ENCODE measurements at places on chromosomes 13 and 19.

DNA sequence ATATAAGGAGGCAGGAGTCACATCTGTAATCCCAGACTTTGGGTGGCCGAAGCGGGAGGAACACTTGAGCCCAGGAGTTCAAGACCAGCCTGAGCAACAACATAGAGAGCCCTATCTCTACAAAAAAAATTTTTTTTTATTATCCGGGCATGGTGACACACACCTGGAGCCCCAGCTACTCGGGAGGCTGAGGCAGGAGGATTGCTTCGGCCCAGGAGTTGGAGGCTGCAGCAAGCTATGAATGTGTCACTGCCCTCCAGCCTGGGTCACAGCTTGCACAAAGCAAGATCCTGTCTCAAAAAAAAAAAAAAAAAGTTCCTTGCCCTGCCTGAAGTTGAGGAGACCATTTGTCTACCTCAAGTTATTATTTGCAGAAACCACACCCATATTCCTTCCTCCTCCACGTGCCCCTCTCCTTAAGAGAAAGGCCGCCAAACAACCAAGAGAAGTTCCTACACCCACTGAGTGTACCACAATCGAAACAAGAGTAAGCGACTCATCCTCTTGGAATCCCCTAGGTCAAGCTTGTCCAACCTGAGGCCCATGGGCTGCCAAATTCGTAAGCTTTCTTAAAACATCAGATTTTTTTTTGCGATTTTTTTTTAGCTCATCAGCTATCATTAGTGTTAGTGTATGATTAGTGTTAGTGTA is 2.2 kb downstream of the ABCC4 start:
- peak; percentile 58 for DNase-seq

- DNase-seq, result no peak
These were observed 4.2 kb downstream of the ARHGAP45 start for GRCh38 chr19:1070931-1071791.

GRCh38 chr13:21233086-21233485 is 56.6 kb downstream of the MRPL57 start:
- no peak for DNase-seq

- DNase-seq, result peak; percentile 86
These were observed 56.1 kb downstream of the KL start for GRCh38 chr13:33072282-33072681.

DNA sequence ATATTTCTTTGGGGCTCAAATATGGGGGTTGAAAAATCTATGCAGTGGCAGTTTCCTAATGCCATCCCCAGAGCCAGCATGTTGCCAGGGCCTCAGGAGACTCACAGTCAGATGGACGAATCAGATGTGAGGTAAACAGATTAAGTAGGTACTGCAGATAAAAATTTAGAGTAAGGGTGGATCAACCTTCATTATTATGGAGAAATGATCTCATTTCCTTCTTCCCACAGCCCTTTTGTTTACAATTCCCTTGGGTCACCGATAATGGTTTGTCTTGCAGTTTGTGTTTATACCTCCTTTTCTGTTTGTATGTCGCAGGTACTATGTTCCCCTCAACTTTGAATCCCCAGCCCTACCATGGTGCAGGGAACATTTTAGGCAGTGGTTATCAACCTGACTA is 20.0 kb downstream of the DIAPH3 start:
- no peak for DNase-seq

DNA sequence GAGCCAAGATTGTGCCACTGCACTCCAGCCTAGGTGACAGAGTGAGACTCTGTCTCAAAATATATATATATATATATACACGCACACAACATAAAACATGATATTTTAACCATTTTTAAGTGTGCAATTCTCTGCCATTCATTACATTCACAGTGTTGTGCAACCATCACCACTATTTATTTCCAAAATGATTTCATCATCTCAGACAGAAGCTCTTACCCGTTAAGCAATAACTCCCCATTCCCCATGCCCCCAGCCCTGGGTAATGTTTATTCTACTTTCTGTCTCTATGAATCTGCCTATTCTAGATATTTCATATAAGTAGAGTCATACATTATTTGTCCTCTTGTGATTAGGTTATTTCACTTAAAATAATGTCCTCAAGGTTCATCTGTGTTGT is 20.3 kb downstream of the WDR88 start:
- DNase-seq, result peak; percentile 71

DNA sequence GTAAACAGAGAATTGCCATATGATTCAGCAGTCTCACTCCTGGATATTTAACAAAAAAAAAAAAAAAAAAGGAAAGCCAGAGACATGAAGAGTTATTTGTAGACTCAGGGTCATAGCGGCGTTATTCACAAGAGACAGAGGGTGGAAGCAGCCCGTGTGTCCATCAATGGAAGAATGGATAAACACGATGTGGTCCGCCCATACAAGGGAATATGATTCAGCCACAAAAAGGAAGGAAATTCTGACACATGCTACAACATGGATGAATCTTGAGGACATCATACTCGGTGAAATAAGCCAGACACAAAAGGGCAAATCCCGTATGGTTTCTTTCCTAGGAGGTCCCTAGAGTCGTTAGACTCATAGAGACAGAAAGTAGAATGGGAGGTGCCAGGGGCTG is 14.8 kb downstream of the ACSBG2 start:
- no peak for DNase-seq

- peak; percentile 66 for DNase-seq
These were observed 3.0 kb upstream of the SLC6A16 start for GRCh38 chr19:49327878-49328544.

- no peak for DNase-seq
These were observed 63.1 kb downstream of the SPATA13 start for GRCh38 chr13:24223341-24224231.

DNA sequence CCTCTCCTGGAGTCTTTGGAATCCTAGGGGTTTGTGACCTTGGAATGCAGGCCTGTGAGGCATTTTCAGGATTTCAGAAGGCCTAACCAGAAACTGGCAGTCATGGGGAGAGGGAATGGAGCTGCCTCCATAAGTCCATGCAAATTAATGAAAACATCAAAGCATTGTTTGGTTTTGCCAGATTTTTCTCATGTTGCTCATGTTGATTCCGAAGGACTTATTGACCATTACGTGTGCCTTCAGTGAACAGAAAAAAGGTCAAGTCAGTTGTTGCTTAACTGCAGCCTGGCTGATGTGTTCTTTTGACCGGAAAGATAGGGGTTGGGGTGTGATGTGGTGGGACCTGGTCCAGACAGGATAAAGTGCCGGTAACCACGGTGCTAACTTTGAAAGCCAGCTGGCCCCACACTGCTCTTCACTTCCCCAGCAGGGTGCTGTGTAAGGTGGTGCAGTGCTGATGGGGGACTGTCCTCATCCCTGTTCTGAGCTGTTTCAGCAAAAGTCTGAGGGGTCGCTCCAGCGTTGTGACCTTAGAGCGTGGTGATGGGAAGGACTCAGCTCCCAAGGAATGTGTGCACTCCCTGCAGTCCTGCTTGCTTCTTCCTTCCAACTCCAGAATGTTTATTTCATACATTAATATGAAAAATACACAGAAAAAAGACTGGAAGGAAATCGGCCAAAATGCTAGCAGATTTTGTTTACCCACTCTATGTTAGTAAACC is 3.5 kb downstream of the RNF113B start:
- DNase-seq, result no peak

DNA sequence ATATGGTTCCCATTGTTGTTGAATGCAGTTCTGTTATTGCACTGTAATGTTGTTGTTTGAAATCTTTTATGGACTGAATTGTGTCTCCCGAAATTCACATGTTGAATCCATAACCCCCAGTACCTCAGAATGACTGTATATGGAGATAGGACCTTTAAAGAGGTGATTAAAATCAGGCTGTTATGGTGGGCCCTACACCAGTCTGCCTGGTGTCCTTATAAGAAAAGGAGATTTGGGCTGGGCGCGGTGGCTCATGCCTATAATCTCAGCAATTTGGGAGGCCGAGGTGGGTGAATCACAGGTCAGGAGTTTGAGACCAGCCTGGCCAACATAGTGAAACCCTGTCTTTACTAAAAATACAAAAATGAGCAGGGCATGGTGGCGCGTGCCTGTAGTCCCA is 7.4 kb downstream of the CXCL17 start:
- no peak for DNase-seq

GRCh38 chr13:98878486-98879126 is 99.3 kb downstream of the DOCK9 start:
- no peak for DNase-seq

- DNase-seq, result no peak
These were observed 6.0 kb downstream of the KLK6 start for GRCh38 chr19:50963381-50963780.

- no peak for DNase-seq
These were observed 88.6 kb downstream of the DCT start for GRCh38 chr13:94390881-94391280.

DNA sequence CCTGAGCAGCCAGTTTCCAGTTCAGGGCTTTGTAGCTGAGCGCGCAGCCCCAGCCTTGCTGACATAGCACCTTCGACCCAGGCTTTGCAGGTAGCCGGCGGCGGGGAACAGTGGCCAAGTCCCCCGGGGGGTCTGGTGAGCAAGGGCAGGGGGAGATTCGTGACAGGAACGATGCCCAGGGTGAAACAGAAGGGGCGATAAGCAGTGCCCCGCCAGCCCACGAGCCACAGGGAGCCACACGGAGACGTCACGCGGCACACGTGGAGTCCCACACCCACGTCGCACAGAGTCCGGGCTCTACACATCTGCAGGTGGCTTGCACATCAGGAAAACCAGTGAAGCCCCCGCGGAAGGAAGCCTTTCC is 127.2 kb downstream of the SOX1 start:
- no peak for DNase-seq

DNA sequence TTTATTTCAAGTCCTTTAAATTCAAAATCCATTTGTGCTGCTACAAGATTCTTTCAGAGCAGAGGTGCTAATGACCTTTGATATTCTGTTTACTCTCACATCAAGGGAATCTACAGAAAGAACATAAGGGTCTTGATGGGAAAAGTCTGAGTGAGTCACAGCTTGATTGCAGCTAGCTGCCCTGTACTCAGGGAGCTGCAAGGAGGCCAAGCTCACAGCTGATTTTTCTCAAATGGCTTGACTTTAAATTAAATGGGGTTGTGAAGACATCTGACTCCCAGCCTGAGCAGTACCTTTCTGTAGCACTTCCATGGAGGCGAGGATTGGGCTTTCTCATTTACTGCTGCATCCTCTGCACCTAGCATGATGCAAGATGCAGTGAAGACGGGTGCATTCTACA is 62.5 kb downstream of the RAP2A start:
- no peak for DNase-seq

- no peak for DNase-seq
These were observed 49.6 kb upstream of the OLFM4 start for GRCh38 chr13:52978989-52979388.

DNA sequence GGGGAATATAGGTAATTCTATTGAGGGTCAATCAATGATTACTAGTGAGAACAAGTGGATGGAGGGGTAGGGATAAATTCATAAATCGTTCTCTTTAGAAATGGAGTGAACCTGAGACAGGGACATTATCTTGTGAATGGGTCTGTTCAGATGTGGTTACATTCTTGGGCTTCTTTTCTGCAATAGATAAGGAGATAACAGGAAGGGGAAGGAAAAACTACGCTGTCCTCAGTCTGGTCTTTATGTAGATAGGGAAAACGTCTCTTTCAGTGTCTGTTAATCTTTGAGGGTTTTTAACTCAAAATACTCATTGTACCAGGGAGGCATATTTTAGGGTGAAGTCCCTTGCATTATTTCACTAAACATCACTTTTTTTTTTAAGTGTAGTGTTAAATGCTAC is 266.7 kb upstream of the MAB21L1 start:
- no peak for DNase-seq

DNA sequence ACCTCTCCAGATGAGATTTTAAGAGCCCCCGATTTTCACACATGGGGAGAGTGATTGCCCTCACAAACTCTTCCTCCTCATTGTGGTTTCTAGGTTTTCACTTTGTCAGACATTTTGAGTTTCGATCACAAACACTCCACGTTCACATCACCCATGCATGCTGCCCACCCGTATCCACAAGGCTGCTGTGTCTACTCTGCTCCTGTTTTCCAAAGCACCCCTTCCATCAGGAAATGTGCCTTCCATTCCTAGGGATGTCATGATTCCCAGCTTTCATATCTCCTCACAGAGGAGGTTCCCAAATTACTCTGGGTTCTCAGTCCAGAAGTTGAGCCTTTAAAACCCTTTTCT is 45.8 kb upstream of the CEACAM21 start:
- DNase-seq, result no peak

- DNase-seq, result no peak
These were observed 23.4 kb downstream of the TMEM255B start for GRCh38 chr13:113782472-113782871.

DNA sequence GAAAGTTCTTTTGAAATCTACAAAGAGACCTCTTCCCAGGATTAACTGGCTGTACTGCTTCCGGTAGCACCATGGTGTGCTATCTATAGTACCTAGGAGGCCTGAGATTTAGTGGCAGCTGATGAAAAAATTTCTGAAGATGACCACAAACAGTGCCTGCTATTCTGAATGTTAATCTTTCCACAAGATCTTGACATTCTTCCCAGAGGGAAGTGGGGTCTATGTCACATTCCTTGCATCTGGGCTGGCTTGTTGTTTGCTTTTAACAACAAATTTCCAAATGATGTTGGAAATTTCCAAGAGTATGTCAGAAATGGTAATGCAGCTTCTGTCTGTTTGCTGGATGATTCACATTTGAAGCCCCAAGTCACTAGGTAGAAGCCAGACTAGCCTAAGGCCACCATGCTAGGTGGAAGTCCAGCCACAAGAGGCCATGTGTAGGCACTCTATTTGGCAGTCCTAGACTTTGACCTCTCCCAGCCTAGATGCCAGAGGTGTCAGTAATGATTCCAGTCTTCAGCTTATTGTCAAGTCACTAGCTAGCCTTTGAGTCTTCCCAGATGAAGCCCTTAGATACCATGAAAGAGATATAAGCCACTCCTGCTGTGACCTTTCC is 22.1 kb downstream of the SPART start:
- no peak for DNase-seq

GRCh38 chr13:37306778-37307544 is 201.5 kb upstream of the CSNK1A1L start:
- DNase-seq, result no peak

DNA sequence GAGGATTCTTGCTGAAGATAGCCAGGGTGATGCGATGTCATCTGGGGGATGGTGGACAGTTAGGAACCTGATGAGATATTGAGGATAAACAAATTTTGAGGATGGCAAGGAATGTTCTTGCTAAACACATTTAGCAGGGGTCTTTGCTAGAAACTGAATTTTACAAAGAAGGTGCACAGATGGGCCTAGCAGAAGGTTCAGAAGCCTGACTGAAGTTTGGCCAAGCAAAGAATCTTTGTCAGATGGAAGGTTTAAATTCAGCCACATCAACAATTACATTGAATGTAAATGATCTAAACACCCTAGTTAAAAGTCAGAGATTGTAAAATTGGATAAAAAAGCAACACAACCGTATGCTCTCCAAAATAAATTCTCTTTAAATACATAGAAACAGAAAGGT is 68.8 kb downstream of the WASF3 start:
- DNase-seq, result no peak
